Activated CD4-positive, alpha-beta T cell treated with anti-CD3 and anti-CD28 coated beads for 1 hour (primary cell): ENCODE measurements at places on chromosomes 1 and 21.

- no peak for DNase-seq
Observed at GRCh38 chr1:60149251-60149650, 75.7 kb upstream of the C1orf87 start.

- no peak for DNase-seq
Observed at GRCh38 chr1:33330361-33330890, 9.5 kb upstream of the A3GALT2 start.

- no peak for DNase-seq
Observed at GRCh38 chr1:95534985-95535384, 301.0 kb downstream of the RWDD3 start.

- no peak for DNase-seq
Observed at GRCh38 chr21:31042080-31042464, 3.8 kb upstream of the KRTAP19-8 start.

- DNase-seq = no peak
Observed at GRCh38 chr21:28959367-28960099, 33.1 kb downstream of the LTN1 start.

DNA sequence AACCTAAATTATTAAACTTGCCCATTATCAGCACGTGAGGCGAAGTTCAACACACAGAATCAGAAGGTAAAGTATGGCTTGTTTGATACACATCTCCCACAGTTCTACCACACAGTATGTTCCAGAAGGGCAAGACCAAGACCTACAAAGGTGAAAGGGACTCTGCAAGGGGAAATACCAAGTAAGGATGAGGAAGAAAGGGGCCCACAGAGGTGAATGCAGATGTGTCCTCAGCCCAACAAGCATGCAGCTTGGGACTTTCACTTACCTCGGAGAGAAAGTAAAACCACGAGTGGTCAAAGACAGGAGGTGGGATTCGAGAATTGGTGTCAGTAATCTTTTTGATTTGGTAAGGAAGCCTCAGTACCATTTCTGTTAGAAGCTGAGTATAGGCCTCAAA is 85.8 kb downstream of the UBR4 start:
- DNase-seq = no peak

DNA sequence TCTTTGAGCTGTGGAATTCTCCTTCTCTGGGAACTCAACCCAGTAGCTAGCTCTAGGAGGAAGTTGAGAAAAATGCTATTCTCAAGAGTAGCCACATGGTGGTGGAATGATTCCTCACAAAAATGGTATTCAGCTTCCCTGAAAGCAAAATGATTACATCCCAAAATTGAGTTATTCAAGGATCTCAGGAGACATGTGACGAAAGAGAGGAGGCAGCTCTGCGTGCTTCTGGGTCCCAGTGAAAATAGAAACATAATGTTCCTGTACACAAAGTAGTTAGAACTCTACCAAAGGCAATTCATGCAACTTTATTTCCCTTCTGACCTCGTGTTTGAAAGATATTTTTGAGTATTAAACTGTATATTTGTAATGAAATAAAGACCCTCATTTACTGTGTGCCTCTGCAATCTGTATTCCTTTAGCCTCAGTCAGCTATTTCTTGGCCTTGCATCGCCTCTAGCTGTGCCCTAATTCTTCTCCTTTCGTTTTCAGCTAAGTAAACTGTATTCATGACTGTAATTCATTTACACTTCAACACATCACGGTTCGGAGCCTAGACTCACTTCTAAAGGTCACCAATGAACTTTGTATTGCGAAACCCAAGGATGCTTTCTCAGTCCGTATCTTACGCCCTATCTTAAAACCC is 167.3 kb downstream of the FASLG start:
- DNase-seq = no peak

DNA sequence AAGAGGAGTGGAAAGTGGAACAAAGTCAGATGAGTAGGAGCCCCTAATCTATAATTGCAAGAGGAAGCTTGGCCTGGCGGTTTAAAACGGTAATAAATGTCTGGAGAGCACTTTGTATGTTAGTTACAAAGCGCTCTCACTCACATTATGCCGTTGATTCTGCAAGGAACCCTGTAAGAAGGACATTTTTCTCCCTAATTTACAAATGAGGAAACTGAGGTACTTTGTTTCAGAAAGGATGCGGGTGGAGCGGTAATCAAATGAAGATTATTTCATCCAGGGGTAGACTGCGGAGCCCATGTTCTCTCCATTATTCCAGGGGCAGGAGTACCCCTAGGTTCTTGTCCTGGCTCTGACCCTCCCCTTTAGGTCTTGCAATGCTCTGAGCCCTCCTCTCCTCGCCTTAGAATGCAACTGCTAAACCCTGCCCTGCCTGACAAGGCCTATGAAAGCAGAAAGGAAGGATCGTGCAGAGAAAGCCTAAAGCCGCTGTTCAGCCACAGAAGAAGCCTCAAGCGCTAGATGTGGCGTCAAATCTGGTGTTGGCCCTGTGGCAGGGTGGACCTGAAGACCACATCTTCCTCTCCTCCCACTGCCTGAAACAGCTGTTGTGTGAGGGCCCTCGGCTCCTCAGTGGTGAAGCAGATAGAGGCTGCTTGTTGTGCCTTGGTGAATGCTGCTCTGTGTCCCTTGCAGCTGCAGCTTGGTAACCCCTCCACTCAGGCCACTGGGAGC is 588 bp upstream of the PACC1 start:
- DNase-seq = no peak
